ENCODE measurements at places on chromosomes 7 and 10.

GRCh38 chr7:70313687-70314086 is 715.4 kb downstream of the AUTS2 start:
- DNase-seq, result no peak

DNA sequence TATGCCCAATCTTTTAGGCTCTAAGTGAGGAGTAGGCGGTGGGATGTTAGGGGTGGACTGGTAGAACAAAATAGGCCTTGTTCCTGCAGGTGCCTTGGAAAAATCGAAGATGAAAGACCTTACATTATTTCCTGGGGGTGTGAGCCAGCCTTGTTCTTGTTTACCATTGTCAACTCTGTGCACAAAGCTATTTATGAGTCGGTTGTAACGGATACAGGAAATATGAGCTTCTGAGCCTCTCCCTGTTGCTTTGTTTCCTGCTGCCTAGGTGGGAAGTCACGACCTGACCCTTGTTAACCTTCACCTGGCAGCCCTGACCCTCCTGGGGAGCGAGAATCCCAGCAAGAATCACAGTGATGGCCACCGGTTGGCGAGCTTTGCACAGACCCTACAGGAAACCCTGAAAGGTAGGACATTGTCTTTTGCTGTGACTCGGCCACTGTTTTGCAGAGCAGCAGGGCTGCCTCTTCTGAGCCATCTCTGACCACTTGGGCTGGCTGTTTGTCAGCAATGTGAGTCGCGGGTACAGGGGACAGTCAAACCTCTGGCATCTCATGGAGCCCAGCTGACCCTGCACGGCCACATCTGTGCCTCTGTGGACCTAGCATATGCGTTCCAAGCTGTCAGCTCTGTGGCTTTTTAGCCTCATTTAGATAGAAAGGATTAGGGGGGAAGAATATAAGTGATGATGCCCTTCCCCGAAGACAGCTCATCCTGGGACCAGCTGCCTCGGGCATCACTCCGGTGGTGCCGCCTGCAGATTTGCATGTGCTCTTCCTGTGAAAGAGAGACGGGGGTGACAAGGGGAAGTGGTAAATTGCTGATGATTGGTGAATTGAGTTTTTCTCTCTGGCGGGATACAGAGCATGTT is 102.1 kb upstream of the ANLN start:
- peak; percentile 37 for DNase-seq

- DNase-seq, result no peak
Observed at GRCh38 chr10:77357611-77358310, 279.8 kb downstream of the KCNMA1 start.

- DNase-seq, result no peak
Observed at GRCh38 chr10:78759456-78760120, 309.2 kb upstream of the ZMIZ1 start.

DNA sequence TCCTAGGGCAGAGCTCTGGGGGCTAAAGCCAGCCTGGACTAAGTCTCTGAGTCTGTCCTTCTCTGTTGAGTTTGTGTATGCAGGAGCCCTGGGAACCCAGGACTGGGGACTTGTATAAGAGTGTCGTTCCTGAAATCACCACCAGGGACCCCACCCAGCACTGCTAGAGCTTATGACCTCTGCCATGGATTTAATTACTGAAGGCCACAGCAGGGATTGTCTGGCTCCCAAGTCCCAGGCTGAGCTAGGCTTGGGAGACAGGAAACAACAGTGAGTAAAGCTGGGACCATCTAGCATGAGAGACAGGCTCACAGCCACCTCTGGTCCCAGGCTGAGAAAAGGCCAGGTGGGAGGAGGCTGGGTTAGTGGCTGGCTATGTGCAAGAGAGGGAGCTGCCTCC is 1.4 kb upstream of the TSPAN15 start:
- no peak for DNase-seq

DNA sequence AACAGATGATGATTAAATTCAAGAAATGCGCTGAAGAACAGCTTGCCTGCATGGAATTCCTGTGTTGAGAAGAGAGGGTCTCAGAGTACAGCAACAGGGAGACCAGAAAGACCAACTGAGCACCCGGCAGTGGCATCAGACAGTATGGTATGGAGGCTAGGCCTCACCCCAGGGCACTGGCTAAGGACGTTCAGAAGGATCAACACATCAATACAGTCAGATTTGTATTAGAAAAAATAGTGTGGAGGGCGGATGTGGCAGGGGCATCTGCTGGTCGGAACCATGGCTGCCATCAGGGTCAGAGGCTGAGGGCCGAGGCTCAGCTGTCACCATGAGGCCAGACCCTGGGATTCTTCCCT is 142.1 kb downstream of the ADARB2 start:
- no peak for DNase-seq

DNA sequence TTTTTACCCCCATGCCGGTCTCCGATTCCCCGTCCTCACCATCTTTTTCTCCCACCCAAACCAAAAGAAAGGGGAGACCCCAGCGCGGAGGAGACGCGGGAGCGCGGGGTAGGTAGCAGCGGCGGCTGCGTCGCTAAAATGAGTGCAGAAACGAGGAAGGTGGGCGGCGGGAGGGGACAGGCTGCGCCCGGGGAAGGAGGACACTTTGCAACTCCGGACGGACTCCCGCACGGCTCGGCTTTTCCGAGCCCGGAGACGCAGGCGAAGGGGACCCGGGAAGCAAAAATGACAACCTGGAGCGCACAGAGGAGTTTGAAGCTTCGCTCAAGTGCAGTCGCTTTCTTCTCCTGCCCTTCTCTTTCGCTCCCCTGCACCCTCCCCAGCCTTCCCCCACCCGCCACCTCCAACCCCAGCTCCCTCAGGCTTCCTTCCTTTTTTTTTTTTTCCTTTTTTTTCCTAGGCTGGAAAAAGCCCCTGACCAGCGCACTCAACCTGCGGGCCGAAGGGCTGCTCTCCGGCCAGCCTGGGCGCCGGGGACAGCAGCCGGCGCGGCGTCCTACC is 453 bp downstream of the SFMBT2 start:
- DNase-seq, result peak; percentile 45

DNA sequence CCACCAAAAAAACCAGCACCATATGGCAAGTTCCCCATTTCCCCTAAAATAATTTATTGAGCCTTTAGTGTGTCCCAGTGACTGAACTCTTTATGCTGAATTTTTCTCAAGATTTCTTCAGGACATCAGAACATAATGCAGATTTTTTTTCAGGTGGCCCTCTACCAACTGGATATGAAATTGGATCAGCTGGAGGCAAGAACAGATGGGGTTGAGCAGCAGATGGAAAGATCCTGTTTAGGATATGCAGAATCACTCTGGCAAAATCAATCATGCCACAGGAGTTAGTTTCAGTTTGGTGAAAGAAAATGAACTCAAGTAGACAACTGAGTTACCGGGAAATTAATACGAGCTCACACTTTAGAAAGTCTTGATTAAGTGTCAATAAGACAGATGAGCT is 761.5 kb upstream of the C7orf33 start:
- no peak for DNase-seq

- no peak for DNase-seq
Observed at GRCh38 chr10:14329746-14330173, 964 bp downstream of the FRMD4A start.

All from activated T-cell treated with anti-CD3 and anti-CD28 coated beads for 48 hours (primary cell).